GM12878 (cell line): ENCODE measurements at places on chromosomes 7 and 10.

- DNase-seq, result no peak
Observed at GRCh38 chr10:43123361-43124093, 14.7 kb upstream of the CSGALNACT2 start.

- peak; percentile 20 for DNase-seq
Observed at GRCh38 chr10:66925896-66926715, at the start of gene LRRTM3. LRRTM3 (plus strand) TSS chr10:66926036.

DNA sequence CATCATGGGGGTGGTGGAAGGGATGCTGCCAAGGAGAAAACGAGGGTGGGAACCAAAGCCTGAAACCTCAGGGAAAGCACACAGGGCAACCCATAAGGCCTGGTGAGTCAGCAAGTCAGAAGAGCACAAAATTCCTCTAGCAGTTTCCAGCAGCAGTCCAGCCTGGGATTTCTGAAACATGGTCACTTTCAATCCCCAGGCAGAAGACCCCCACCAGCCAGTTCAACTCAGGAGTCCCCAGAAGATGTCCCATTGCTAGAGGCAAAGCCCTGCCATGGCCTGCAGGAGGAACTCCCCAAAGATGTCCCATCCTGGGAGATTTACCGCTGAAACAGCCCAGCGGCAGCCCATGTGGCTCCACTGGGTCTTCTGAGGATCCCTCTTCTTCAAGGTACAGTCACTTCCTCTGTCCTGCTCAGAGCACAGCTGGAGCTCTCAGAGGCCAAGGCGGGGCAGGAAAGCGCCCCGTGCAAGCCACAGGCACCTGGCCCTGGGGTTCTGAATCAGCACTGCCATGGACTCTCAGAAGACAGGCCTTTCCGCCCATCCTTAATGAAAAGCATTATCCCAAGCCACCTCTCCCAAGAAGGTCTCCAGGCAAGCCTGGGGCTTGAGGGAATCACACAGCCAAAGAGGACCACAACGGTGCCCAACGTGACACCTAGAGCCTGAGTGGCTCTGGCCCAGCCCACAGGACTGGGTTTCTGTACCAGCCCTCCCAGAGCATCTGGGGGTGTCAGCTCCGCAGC lies 196.9 kb downstream of the GRID1 start:
- no peak for DNase-seq

GRCh38 chr7:84688671-84689070 lies 494.1 kb upstream of the SEMA3A start:
- DNase-seq, result no peak

GRCh38 chr7:37826825-37827224 lies 21.6 kb upstream of the NME8 start:
- no peak for DNase-seq

- DNase-seq, result no peak
Observed at GRCh38 chr10:62796896-62797295, 7.6 kb upstream of the ADO start.

- no peak for DNase-seq
Observed at GRCh38 chr10:46237815-46238510, 48.8 kb upstream of the ANTXRL start.

DNA sequence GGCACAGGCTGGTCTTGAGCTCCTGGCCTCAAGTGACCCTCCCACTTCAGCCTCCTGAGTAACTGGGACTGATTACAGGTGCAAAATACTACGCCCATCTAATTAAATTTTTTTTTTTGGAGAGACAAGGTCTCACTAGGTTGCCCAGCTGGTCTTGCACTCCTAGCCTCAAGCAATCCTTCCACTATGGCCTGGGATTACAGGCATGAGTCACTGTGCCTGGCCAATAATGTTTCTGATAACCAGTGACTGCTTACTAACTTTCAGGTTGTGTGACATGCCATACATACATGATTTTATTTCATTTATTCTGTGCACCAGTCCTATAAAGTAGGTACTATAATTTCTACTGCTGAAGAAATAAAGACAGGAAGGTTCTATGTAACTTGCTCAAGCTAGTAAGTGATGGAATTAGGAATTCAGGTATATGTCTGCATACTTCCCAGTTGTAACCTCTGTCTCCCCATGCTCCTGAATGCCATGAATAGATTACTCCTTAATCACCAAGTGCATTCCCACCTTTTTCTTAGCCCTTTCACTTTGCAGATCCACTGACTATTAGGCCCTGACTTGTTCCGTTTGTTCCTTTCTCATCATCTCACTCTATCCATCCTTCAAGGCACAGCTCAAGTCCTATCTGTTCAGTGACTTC lies 28.1 kb downstream of the MCU start:
- no peak for DNase-seq

GRCh38 chr10:104540181-104540580 lies 100.9 kb upstream of the SORCS3 start:
- no peak for DNase-seq

GRCh38 chr7:81491573-81491972 lies 278.3 kb downstream of the HGF start:
- DNase-seq, result no peak

DNA sequence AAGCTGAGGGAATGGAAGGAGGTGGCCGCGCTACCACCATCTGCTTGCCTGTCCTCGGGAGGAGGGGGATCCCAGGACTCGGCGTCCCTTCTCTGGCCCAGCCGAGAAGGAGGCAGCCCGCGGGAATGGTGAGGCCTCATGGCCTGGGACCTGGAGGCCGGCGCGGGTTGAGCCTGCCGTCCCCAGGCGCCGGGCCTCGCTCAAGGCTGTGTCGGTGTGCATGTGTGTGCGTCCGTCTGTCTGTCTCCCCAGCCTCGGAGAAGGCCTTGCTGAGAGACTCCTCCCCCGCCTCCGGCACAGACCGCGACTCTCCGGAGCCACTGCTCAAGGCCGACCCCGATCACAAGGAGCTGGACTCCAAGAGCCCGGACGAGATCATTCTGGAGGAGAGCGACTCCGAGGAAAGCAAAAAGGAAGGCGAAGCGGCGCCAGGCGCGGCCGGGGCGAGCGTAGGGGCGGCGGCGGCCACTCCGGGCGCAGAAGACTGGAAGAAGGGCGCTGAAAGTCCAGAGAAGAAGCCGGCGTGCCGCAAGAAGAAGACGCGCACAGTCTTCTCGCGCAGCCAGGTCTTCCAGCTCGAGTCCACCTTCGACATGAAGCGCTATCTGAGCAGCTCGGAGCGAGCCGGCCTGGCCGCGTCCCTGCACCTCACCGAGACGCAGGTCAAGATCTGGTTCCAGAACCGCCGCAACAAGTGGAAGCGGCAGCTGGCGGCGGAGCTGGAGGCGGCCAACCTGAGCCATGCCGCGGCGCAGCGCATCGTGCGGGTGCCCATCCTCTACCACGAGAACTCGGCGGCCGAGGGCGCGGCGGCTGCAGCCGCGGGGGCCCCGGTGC lies 1.3 kb downstream of the HMX3 start:
- DNase-seq, result no peak

GRCh38 chr7:46664453-46664852 lies 743.4 kb upstream of the IGFBP3 start:
- no peak for DNase-seq

DNA sequence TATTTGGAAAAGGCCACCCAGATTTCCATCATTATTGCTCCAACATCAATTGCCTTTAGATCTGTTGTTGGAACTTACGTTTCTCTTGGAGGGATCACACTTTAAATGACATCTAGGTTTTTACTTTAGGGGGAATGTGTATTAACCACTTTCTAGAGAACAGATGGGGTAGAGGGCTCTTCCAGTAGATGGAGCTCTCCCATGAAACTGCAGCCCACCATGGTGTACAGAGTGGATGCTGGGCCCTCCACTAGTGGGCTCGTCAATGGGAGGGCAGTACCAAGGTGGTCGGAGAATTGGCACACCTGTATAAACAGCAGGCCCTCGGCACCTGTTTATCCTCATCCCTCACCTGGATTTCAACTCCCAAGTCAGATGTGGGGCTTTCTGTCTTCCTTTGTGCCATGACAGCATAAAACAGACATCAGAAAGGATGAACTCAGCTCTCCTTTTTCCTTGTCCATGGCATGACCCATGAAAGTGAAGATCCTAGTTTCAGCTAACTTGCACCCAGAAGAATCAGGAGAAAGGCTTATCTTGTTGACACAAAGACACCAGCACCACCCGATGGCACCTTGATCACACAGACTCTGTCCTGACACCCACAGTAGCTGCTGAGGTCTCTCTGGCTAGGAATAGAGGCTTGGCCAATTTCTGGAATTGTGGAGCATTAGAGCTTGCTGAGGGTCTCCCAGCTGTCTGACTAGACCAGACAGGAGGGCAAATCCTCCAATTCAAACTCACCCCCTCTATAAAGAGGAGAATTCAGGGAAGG lies 150.5 kb downstream of the CYP26A1 start:
- peak; percentile 3 for DNase-seq

- no peak for DNase-seq
Observed at GRCh38 chr10:11403116-11403515, 208.3 kb downstream of the USP6NL start.

DNA sequence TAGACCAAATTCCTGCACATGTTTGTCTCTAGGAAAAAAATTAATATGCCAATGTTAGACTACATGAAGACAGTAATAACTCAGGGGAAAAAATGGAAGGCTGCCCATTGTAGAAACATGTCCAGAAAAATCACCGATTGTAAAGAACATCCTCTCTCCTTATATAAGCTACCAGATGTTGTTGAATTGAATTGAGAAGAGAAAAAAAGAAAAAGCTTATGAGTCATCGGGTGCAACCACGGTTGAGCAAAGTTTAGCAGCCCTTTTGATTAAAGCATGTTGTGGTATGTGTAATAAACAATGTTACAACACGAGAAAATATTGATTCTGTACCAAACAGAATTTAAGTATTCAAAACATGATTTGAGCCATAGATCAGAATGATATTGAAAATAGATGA lies 102.3 kb upstream of the ARHGAP21 start:
- DNase-seq, result no peak
